ENCODE measurements at places on chromosomes 2 and 18.
A peak's percentile ranks its signal among the peaks of the same experiment; 100 is the strongest.

DNA sequence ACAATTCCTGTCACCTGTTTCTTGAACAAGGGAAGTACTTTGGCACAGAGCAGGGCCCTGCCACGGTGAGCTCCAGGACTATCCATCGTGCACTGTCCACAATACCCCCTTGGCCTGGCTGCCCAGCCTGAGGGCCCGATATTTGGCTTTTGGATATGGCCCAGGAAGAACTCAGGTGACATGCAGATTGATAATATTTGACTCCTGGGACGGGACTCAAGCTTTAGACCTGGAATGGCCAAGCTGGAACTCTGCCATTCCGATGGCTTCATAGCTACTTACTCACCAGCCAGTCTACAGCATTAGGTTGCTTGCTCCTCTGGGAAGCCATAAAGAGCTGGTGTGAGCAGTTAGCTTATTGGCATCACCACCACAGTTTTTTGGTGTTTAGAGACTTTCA lies 26.6 kb downstream of the EML6 start:
- DNase-seq, result no peak

DNA sequence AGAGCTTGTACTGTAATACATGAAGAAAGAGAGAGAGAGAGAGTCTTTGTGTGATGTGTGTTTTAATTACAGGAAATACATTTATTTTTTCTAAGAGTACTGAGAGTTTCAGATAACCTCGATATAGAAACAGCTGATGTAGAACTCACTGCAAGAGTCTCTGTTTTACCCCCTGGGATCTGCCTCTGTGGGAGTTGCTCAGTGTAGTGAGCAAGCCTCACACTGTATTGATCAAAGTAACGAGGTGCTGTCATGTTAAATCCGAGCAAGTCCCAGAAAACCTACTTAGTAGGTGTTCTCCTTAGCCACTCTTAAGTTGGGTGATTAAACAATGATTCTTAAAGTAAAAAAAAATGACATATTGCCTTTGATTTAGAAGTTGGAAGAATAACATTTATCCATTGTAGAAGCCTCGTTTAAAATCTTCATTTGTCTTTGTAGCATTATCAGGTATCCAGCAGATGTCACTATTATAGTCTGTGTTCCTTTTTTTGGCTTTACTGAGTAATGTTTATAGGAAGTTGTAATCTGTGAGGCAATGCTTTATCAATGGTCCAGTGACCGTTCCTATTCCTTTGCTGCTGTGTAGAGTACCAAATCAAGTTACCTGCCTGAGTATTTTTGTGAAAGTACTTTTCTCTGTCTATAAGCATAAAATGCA lies 219.0 kb downstream of the MYO3B start:
- no peak for DNase-seq

DNA sequence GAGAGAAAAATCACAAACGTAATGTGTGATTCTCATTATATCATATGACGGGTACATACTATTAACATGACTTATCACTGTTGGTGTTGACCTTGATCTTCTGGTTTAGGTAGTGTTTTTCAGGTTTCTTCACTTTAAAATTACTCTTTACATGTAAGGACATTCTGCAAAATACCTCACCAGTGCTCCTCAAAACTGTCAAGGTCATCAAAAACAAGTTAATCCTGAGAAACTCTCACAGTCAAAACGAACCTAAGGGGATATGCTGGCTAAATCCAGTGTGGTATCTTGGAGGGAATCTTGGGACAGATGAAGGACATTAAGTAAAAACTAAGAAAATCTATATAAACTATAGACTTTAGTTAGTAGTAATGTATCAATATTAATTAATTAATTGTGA lies 499.8 kb downstream of the IRS1 start:
- DNase-seq, result no peak

- DNase-seq, result no peak
Observed at GRCh38 chr18:34221971-34222306, 2.8 kb downstream of the NOL4 start.

DNA sequence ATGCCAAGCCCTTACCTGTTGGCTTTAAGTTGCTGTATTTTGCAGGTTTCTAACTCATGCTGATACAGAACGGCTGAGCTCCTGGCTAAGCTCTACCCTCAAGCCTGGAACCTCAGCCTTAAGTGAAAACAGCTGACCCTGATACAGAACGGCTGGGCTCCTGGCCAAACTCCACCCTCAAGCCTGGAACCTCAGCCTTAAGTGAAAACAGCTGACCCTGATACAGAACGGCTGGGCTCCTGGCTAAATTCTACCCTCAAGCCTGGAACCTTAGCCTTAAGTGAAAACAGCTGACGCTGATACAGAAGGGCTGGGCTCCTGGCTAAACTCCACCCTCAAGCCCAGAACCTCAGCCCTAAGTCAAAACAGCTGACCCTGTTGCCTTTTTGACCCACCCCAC lies 17.6 kb upstream of the DNER start:
- no peak for DNase-seq

DNA sequence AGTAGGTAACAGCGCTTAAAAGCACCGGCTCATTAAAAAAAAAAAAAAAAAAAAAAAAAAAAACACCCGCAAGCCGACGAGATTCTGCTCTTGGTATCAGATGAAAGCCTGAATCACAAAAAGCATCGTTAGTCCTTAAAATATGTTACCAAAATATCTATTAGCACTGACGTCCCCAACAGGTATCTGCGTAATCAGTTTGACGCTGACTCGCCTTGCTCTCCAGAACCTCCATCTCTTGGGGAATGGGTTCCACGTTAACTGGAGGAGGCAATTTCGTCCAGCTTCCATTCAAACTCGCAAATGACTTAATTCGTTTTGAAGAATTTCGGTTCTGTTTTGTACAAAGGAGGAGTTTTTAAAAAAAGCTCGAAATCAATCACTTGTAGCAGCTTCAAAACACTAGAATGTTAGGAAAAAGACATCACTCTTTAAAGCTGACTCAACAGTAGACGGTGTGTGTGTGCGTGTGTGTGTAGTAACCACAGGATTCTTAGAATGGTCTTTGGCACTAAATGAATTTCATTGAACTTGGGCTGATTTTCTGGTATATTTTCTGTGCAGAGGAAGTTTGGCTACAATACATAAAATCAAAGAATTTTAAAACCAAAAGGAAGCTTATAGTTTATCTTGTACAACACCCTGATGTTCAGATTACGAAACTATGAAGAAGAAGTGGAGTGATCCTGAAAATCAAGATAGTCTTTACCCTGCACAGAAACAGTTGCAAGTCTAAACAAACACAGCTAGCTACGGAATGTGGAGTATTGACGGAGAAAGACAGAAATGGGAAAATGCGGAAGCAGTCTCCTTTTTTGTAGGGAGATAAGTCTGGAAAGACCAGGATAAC lies 1.1 kb upstream of the PGAP1 start:
- peak; percentile 39 for DNase-seq

- no peak for DNase-seq
Observed at GRCh38 chr2:238996331-238997136, 148.6 kb downstream of the TWIST2 start.

GRCh38 chr2:101832114-101832513 lies 134.6 kb downstream of the MAP4K4 start:
- DNase-seq, result no peak

GRCh38 chr18:79782566-79783308 lies 15.0 kb upstream of the KCNG2 start:
- DNase-seq, result no peak

GRCh38 chr2:172101821-172102390 lies 794 bp downstream of the DLX2 start:
- no peak for DNase-seq

GRCh38 chr18:47970664-47971531 lies 40.4 kb upstream of the SMAD2 start:
- DNase-seq, result no peak

DNA sequence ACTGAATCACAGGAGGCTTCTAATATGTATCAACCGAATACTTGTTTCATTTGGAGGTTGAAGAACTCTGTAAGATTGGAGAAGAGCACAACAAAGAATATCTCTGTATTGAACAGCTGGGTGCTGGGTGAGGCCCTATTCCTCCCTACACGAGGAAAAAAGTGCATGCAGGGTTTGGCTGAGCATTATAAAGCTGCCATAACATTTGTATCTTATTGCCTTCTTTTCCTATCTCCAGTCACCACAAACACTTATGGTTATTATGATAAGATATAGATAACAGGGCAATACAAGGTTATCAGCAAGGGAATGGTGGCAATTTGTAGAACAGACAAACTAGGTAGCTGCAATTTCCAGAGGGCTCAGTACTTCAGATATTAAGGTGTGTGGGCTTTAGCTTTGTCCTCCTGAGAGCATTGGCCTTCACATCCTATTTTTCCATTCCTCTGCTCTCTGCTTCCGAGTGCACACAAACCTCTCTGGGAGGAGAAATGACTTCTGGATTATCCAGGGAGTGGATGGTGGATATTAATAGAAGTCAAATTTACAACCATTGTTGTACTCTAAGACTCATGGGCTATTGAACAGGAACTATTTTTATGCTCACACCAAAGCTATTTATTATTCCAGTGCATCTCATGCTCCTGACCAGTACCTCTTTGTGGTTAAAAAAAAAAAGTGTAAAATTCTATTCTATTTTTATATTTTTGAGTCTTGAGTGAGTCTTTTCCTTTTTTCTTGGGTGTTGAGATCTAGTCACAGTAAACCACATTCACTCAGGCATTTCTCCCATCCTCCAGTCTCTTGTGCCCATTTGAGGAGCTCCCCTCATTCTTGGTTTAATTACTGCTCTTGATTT lies 248.4 kb downstream of the ETAA1 start:
- no peak for DNase-seq

DNA sequence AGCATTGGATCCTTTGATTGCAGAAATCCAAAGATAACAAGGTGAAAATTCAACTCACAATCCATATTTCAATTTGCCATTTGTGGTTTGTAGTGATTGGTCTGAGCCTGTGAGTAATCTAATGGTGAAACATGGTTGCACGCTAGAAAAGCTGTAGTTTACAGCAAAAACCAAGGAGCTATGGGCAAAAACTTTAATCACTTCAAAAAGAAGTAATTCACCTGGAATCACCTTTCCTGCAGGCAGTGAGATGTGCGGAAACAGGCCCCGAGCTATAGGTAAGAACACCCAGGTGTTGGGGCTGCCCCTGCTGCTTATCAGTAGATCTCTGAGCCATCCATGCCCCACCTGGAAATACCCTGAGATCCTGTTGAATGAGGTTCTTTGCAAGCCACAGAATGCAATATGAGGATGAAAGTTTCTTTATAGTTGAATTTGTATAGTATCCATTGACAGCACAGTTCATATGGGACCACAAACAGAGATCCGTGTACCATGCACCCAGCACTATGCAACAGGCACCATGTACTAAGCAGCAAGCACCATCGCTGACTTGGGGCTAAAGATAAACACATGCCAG lies 208.2 kb downstream of the SPP2 start:
- no peak for DNase-seq

DNA sequence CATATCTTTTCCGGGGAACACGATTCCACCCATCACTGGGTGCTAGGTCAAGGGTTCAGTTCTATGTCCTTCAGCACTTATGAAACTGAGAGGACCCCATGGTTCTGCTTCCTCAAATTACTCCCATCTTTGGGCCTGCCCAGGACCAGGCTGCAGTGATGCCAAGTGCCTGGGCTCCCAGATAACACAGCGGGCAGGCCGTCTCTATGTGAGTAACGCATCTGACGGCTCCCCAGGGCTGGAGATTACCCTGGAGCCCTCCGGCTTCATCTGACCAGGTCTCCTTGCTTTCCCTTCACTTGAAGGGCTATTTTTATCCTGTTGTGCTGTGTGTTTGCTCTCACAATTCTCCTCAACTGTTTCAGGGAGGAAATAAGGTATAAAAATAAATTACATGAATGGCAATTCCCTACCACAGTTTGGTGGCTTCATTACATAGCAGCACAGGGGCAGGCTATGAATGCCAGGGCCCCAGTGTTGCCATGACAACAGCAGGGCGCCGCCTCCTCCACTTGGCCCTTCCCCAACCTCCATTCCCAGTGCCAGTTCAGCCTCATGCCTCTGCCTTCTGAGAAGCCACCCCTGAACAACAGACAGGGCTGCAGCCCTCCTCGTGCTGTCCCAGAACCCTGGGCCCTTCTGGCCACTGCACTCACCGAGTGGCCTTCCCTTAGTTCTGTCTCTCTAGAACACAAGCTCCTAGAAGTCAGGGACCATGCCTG lies 25.4 kb upstream of the TMEM131 start:
- no peak for DNase-seq

DNA sequence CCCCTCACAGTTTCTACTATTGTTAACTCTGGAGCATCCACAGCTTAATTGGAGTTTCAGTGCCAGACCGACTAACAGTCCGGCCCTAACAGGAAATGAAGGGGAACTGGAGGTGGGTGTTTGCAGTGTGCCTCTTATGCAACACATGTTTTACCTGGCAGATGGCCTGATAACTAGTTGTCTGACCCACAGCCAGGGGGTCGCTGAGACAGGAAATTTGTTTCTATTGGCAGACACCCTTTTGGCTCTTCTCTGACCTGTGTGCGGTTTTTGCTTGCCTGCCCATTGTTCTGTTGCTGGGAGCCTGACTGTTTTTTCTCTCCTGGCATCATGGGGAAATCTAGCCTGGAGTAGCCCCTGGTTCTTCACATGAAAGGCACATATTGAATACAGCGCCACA lies 1329.8 kb downstream of the DSC3 start:
- no peak for DNase-seq

DNA sequence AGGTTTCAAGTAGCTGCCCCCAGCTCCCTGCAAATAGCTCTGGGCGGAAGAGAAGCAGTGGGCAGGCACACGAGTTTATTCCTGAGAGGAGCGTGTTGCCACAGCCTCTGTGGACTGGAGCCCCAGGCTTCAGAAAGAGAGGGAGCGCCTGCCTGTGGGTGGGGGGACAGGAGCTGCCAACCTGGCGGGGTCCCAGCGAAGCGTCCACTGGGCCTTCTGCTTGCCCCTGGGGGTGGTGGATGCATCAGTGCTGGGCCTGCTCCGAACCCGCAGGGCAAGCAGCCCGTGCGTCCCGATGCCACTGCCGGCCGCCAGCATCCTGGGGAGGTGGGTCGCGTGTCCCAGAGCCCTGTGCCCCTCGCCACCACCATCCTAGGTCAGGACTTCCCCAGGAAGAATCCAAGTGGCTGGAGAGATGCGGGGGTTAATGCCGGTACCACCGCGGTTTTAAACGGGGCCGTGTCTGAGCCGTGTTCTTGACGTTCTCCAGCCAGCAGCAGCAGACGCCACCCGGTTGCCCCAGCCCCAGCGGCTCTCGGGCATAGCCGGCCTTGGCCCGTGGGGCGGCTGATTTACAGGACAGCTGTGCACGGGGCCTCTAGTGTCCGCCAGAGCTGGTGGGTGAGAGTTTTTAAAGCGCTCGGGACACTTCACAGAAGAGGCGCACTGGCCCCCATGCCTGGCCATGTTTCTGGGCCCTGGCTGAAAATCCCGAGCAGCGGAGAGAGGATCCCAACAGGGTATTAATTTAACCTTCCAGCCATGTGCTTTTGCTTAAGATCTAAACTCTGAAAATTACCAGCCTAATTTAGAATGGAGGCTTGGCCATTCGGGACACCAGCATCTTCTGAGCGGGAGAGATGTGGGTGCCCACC lies 84.7 kb downstream of the NFATC1 start:
- no peak for DNase-seq

Measured in activated CD4-positive, alpha-beta T cell treated with anti-CD3 and anti-CD28 coated beads, Interleukin-2, amount 50 U/mL, for 1 hour (primary cell).